ENCODE measurements at places on chromosomes 4 and X. TPM values are rescaled to one million over a fixed set of nuclear protein-coding genes. Genes with fewer than 3 reads are reported as not detected.

MAGEA10 gene
- not detected for total RNA-seq

FRYL gene
- 70.3 TPM for total RNA-seq

OPRPN gene
- total RNA-seq = not detected

AFP gene
- total RNA-seq = not detected

TEC gene
- 1.3 TPM for total RNA-seq

LNX1 gene
- not detected for total RNA-seq

SOD3 gene
- not detected for total RNA-seq

KIF4A gene
- total RNA-seq = 19.4 TPM

SPANXN3 gene
- total RNA-seq = not detected

DNA sequence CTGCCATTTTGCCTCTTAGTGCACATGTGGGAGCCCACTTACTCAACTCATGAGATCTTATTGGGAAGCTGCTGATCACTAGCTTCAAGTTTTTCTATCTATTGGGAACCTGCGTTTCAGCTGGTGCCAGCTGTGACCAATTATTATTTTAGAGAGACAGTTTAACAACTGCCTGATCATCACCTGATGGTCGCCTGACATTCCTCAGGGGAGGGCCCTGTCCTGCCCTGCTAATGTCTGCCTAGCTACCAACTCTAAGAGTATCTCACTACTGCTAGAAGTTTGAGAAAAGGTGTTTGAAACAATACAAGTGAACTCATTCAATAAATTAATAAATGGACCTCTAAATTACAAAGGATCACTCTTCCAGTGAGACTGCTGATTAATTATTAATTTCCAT, 95.5 kb downstream of the PCDH7 start:
- H3K27me3 ChIP-seq = no peaks in the 10 kb centered on the region
- no peaks in the 10 kb centered on the region for H3K4me1 ChIP-seq
- no peaks in the 10 kb centered on the region for H3K36me3 ChIP-seq
- no peak overlapping the region for H3K4me3 ChIP-seq
- no peak overlapping the region for H3K27ac ChIP-seq

DNA sequence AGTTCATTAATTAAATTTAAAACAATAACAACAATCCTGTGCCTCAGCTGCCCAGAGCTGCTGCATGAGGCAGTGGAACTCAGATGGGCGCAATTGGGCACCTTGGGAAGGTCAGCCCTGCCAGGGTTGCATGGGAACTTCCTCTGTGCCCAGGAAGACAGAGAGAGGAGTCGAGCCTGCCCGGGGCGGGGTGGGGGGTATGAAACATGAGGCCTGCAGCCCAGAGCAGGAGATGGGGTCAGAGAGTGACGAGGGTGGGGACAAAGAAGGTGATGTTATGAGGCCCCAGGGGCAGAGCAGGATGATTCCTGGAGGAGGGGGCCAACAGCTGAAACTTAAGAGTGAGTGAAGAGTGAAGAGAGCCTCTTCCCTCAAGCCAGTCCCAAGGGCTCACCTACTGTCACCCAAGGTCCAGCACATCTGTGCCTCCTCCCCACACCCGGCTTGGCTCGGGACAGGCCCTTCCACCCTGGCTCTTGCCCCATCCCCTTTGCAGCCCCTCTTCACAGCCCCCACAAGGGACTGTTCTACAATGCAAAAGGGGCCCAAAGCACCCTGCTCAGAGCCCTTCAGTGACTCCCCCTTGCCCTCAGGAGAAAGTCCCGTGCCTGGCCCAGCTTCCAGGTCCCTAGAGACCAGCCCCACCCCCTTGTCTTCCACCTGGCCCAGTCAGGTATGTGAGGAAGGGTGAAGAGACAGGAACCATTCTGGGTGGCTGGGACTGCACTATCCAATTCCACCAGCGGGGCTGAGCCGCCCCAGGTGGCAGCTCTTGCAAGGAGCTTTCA, 31.4 kb downstream of the HMX1 start:
- no peaks in the 10 kb centered on the region for H3K36me3 ChIP-seq
- H3K27ac ChIP-seq = no peak overlapping the region
- no peak for DNase-seq
- H3K4me1 ChIP-seq = no peaks in the 10 kb centered on the region
- no peak overlapping the region for H3K4me3 ChIP-seq

- no peaks in the 10 kb centered on the region for H3K27me3 ChIP-seq
- no peaks in the 10 kb centered on the region for H3K36me3 ChIP-seq
- no peaks in the 10 kb centered on the region for H3K4me1 ChIP-seq
- no peak overlapping the region for H3K4me3 ChIP-seq
These were observed 2595.3 kb downstream of the ARAP2 start for GRCh38 chr4:33649015-33649414.

DNA sequence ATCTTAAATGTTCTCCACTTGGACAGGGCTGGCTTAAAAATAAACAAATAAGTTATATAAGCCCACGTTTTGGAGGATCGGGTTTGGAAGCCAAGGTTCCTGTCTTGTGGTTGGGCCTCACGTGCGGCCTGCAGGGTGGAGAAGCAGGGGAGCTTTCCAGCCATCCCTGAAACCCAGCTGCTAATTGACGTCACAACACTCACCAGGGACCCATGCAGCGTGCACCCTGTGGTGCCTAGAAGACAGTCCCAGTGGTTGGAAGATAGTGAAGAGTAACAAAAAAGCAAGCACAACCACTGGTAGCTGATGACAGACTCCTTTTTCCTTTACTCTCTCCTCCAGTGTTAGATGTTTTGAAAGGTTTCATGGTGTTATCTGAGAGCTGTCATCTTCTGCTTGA, 142.0 kb upstream of the RBPJ start:
- no peak for DNase-seq
- H3K27ac ChIP-seq = peak overlapping the region; percentile 64
- H3K36me3 ChIP-seq = peaks cover 10% of the 10 kb centered on the region

GRCh38 chr4:61193863-61194262, 6.3 kb upstream of the ADGRL3 start:
- peaks cover 5% of the 10 kb centered on the region for H3K27me3 ChIP-seq
- no peaks in the 10 kb centered on the region for H3K4me1 ChIP-seq
- no peak for DNase-seq
- no peak overlapping the region for H3K27ac ChIP-seq
- no peaks in the 10 kb centered on the region for H3K36me3 ChIP-seq

GRCh38 chr4:85790582-85790981, 315.6 kb downstream of the ARHGAP24 start:
- peaks cover 2% of the 10 kb centered on the region for H3K27me3 ChIP-seq
- no peak overlapping the region for H3K27ac ChIP-seq
- no peak for DNase-seq
- no peaks in the 10 kb centered on the region for H3K4me1 ChIP-seq
- no peak overlapping the region for H3K4me3 ChIP-seq

DNA sequence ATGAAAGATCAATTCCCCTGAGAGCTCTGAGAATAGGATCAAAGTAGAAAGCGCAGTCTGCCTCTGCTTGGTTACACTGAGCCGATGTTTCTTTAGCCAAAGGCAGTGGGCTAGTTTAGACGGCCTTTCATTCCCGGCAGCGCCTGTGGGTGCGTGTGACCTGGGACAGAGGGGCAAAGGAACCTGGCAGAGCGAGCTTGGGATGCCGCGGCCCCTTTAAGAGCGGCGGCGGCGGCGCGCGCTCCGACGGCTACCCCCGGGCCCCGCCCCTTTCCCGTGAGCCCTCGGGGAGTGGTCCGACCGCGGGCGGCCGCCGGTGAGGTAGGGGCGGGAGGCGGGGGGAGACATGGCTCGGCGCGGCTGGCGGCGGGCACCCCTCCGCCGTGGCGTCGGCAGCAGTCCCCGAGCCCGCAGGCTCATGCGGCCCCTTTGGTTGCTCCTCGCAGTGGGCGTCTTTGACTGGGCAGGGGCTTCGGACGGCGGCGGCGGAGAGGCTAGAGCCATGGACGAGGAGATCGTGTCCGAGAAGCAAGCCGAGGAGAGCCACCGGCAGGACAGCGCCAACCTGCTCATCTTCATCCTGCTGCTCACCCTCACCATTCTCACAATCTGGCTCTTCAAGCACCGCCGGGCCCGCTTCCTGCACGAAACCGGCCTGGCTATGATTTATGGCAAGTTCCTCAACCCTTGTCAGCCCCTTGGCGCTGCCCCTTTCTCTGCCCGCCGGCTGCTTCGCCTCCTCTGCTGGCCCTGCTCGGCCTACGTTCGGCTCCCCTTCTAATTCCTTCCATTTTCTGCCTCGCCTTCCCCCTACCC, at the start of gene SLC9A6:
Gene SLC9A6, plus strand, starts transcription at position 279 of the 816 bp plus-strand sequence. Its CDS starts 224 bp downstream, at position 503.
- H3K4me3 ChIP-seq = peak within 1 kb of the TSS; percentile 92
- peak; percentile 59 for DNase-seq
- no peaks in the 10 kb centered on the region for H3K36me3 ChIP-seq
- H3K27ac ChIP-seq = peak within 1 kb of the TSS; percentile 86
- no peaks in the 10 kb centered on the region for H3K27me3 ChIP-seq
- peaks cover 52% of the 10 kb centered on the region for H3K4me1 ChIP-seq

- peaks cover 3% of the 10 kb centered on the region for H3K27me3 ChIP-seq
- no peak overlapping the region for H3K4me3 ChIP-seq
- no peaks in the 10 kb centered on the region for H3K4me1 ChIP-seq
- no peak for DNase-seq
- H3K36me3 ChIP-seq = no peaks in the 10 kb centered on the region
These were observed 34.8 kb downstream of the EGF start for GRCh38 chr4:109947457-109947856.

DNA sequence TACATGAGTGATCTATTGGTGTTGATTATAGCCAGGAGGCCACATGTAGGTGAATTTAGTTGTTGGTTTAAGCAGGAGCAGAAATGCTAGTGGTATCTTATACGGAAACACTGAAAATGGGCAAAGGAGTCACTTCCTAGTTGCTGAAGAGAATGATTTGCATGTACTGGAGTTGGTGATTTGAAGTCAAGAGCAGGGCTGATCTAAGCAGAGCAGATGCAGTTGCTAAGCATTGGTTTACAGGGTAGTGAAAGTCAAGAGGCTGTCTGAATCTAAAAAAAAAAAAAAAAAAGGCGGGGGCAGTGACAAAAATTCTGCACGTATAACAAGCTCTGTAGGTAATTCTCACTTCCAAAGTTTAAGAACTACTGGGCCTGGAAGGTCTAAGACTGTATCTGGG, 90.4 kb upstream of the HPRT1 start:
- peaks cover 3% of the 10 kb centered on the region for H3K36me3 ChIP-seq
- no peak overlapping the region for H3K27ac ChIP-seq
- H3K27me3 ChIP-seq = no peaks in the 10 kb centered on the region
- DNase-seq = no peak
- no peak overlapping the region for H3K4me3 ChIP-seq

DNA sequence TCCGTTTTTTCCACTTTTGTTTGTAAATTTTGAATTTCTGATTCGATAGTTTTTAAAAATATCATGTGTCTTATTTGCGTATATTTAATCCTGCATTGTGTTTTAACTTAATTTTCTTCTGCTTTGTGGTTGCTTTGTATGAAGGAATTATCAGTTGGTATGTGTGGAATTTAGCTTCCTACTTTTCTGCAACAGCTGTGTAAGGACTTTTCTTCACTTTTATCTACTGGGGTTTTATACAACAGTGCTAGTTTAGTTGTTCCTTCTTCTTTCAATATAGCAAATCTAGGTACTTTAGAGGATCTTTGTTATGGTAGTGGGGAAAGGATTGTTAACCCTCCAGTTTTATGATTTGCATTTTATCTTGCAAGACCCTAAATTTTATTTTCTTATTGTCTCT, 410.3 kb downstream of the CCSER1 start:
- H3K4me1 ChIP-seq = no peaks in the 10 kb centered on the region
- no peaks in the 10 kb centered on the region for H3K27me3 ChIP-seq
- H3K36me3 ChIP-seq = no peaks in the 10 kb centered on the region
- DNase-seq = no peak

DNA sequence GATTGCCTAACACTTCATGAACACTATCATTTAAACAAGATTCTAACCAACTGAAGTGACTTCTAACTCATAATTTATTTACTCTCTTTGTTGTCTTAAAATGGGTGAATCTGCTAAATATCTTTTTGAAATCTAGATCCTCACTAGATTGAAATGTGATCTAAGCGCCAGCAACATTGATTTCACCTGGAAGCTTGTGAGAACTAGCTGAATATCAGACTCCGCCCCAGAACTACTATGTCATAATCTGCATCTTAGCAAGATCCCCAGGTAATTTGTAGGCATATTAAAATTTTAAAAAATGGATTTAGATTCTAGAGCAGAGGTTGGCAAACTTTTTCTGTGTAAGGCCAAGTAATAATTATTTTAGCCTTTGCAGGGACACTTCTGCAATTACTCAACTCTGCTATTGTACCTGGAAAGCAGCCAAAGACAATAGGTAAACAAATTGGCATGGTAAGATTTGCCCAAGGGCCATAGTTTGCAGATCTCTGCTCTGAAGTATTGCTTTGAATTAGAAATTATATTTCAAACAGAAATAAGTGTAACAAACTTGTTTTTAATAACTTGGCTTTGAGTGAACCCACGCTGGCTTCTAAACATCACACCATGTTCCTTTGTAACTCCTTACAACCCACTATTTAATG, 121.5 kb downstream of the REELD1 start:
- H3K4me1 ChIP-seq = no peaks in the 10 kb centered on the region
- no peak overlapping the region for H3K27ac ChIP-seq
- no peak for DNase-seq
- H3K36me3 ChIP-seq = no peaks in the 10 kb centered on the region
- peaks cover 2% of the 10 kb centered on the region for H3K27me3 ChIP-seq
- H3K4me3 ChIP-seq = no peak overlapping the region

GRCh38 chr4:90648791-90649190, 521.6 kb downstream of the CCSER1 start:
- H3K36me3 ChIP-seq = no peaks in the 10 kb centered on the region
- no peak overlapping the region for H3K27ac ChIP-seq
- no peak for DNase-seq
- no peak overlapping the region for H3K4me3 ChIP-seq
- H3K27me3 ChIP-seq = no peaks in the 10 kb centered on the region
- H3K4me1 ChIP-seq = no peaks in the 10 kb centered on the region

DNA sequence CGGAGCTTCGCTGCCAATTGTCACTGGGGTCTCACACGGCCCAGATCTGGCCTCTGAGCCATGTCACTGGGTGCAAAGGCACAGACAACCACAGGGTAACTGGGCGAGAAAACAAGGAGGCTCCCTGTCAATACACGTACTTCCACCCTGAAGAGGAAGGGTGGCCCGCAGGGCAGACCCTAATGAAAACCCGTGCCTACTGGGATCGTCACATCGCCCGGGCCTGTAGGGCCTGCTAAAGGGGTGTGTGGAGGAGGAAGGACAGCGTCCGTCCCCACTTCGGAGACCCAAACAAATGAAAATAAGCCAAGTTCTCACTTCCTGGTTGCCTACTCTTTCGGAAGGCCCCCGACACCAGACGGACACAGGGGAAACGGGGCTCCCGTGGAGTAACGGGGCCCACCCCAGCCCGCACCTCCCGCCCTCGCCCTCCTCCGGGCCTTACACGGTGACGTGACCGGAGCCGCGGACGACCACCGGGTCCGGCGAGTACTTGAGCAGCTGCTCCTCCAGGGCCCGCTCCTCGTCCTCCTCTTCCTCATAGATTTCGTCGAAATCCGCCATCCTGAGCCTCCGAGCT, 578 bp downstream of the CHIC2 start:
- DNase-seq = peak; percentile 23
- H3K27ac ChIP-seq = peak overlapping the region; percentile 94
- peak overlapping the region; percentile 91 for H3K4me3 ChIP-seq
- no peaks in the 10 kb centered on the region for H3K27me3 ChIP-seq
- H3K4me1 ChIP-seq = peaks cover 48% of the 10 kb centered on the region
- H3K36me3 ChIP-seq = peaks cover 14% of the 10 kb centered on the region

- no peak for DNase-seq
- H3K36me3 ChIP-seq = no peaks in the 10 kb centered on the region
- no peak overlapping the region for H3K4me3 ChIP-seq
- peaks cover 5% of the 10 kb centered on the region for H3K4me1 ChIP-seq
- H3K27ac ChIP-seq = no peak overlapping the region
- no peaks in the 10 kb centered on the region for H3K27me3 ChIP-seq
These were observed 25.5 kb upstream of the TEC start for GRCh38 chr4:48295116-48295515.

Data from activated T-helper 1 cell treated with anti-CD3 and anti-CD28 coated beads, Interleukin-12 subunit alpha, Interleukin-12 subunit beta, Interleukin-2, Interleukin-4 antibody, amounts not matched to agents 30 ng/mL and 10 ng/mL and 1 ng/mL, durations not matched to agents 14 hours and 24 hours and 36 hours (primary cell).